Ecto neural progenitor cell (in vitro differentiated cells): ENCODE measurements at places on chromosomes 5 and 9.

DNA sequence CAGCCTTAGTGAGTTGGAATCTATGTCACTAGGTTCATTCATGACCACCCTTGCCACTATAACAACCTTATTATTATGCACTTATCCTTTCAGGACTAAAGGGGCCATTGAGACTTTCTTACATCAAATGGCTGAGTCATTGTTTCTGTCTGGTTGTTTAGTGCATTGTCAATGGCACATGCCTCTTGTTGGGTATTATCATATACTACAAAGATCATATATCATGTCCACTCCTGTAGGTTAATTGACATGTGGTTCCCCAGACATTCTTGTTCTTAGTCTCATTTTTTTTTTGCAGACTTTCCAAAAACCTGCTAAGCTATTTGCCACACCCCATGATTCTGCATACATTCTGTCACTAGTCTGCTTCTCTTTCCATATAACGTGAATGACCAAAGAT, 66.7 kb upstream of the PRDM9 start:
- DNase-seq, result no peak

GRCh38 chr5:175206669-175207068, 237.3 kb downstream of the DRD1 start:
- DNase-seq, result no peak

DNA sequence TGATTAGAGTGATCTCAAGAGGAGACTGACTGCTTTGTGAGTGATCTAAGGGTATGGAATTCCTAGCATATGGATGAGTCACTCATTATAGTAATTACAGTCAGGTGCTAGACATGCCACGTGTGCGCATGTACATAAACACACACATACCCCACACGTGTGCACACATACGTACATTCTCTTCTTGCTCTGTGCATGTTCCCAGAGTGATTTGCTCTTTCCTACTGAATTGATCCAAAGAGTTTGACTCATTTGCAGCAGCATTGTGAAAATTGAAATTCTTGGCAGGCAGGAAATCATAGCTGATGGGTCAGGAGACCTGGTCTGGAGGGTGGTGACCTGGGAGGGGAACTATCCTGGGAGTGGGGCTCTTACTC, 63.8 kb downstream of the ANGPTL2 start:
- no peak for DNase-seq

DNA sequence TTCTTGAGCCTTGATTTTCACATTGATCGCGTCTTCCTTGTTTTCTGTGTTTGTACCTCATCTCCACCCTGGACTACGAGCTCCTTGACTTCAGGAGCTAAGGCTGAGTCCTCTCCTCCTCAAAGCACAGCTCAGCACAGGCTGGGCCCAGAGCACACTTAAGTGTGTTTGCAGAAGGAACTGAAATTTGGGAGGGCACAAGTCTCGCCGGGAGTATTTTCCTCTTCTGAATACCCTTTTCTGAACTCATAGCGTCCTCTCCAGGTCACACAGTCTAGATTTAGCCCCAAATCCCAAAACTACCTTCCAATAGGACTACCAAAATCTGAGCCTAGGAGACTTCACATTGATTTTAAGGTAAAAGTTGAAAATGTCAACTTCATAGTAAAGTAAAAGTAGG, 41.6 kb downstream of the TSTD2 start:
- no peak for DNase-seq

- no peak for DNase-seq
These were observed 27.3 kb upstream of the FANCC start for GRCh38 chr9:95344735-95345325.
